NCI-H524 (cell line): ENCODE measurements at places on chromosomes 6 and 20.

- DNase-seq: no peak
These were observed 1230.3 kb upstream of the CITED2 start for GRCh38 chr6:140604786-140605185.

GRCh38 chr6:30130887-30131862 is 4.8 kb upstream of the TRIM40 start:
- DNase-seq: peak; percentile 47

GRCh38 chr20:24402188-24402587 is 67.2 kb upstream of the SYNDIG1 start:
- DNase-seq: no peak

DNA sequence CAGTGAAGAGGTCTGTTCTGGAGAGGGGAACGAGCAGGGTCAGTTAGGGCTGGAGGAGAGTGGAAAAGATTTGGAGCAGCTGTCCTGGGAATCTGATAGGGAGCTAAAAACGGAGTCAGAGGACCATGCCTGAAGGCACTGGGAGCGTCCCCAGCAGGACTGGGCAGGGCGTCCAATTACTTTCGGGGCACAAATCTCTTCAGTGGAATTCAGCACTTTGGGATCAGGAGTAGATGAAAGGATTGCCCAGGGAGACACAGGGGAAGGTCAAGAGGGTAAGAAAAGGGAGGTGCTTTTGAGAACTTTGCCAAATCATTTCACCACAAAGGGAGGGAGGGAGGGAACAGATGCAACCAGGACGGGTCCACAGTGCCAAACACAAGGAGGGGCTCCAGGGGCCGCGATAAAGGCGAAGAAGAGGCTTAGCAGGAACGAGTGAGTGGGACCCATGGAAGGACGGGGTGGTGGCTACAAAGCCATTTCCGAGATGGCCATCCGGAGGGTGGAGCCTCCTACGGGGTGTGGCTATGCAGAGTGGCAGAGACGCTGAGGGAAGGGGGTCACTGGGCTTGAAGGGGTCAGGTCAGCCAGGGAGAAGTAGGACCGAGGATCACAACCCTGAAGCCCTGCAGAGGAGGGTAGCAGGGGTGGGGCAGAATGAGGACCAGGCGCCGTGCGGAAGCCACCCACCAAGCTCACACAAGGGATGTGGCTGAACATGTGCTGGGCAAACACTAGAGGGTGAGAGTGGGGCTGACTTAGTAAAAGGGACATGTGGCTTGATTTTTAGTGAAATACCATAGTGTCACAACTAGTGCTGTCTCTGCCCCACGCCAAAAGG is 180.0 kb upstream of the RREB1 start:
- DNase-seq: peak; percentile 54

GRCh38 chr6:39819676-39820075 is 27.5 kb downstream of the DAAM2 start:
- DNase-seq: no peak

DNA sequence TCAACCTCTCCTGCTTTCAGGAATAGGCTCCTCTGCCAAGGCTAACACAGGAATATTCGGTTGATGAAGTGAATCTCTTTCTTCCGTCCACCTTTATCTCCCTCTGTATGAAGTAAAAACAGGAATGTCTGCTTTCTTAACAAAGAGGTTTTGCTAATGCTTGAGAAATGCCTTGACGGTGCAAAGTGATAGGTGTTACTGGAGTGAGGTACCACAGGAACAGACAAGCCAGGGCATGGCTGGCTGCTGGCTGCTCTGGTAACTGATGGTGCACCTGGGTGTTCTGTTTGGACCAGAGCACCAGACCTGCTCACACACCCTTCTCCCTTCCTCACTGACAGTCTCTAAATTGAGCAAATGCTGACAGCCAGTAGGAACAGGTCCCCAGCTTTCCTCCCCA is 174.0 kb upstream of the FBXL4 start:
- DNase-seq: no peak
